ENCODE measurements at places on chromosomes 3 and 15. TPM values are rescaled to one million over a fixed set of nuclear protein-coding genes. Genes with fewer than 3 reads are reported as not detected.

Gene UPK1B
- 1.7 TPM for total RNA-seq

DNA sequence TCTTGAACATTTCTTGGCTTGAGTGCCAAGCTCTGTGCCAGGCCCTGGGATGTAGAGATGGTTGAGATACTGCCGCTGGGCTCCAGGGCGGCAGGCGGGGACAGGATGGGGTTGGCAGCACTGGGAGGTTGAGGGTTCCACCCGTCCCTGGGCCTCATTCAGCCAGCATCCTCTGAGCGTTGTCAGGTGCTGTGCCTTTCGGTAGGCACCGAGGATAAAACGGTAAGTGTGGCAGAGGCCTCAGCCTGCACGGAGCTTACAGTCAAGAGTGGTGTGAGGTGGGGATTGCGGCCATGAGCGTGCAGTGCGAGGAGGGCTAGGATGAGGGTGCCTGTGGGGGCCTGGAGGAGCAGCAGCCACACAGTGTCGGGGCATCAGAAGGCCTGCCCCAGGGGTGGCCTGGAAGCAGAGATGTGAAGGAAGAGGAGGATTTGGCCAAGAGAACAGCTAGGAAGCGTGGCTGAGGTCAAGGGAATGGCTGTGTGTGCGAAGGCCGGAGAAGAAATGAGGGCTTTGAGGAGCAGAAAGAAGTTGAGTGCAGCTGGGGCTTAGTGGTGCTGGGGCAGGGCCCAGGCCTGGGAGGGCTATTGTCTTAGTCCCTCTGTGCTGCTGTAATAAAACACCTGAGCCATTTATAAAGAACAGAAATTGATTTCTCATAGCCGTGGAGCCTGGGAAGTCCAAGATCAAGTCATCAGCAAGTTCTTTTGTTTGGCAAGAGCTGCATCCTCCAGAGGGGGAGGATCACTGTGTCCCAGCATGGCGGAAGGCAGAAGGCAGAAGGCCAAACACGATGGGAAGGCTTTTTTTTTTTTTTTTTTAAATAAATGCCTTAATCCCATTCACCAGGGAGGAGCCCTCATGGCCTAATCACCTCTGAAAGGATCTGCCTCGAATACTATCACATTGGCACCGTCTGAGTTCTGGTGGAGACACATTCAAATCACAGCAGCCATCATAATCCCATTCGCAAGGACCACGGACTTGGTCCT lies 22.7 kb downstream of the CORO2B start:
- peak; percentile 78 for DNase-seq

Gene ROPN1
- total RNA-seq = 3.8 TPM

Gene CCDC13
- total RNA-seq = not detected

DNA sequence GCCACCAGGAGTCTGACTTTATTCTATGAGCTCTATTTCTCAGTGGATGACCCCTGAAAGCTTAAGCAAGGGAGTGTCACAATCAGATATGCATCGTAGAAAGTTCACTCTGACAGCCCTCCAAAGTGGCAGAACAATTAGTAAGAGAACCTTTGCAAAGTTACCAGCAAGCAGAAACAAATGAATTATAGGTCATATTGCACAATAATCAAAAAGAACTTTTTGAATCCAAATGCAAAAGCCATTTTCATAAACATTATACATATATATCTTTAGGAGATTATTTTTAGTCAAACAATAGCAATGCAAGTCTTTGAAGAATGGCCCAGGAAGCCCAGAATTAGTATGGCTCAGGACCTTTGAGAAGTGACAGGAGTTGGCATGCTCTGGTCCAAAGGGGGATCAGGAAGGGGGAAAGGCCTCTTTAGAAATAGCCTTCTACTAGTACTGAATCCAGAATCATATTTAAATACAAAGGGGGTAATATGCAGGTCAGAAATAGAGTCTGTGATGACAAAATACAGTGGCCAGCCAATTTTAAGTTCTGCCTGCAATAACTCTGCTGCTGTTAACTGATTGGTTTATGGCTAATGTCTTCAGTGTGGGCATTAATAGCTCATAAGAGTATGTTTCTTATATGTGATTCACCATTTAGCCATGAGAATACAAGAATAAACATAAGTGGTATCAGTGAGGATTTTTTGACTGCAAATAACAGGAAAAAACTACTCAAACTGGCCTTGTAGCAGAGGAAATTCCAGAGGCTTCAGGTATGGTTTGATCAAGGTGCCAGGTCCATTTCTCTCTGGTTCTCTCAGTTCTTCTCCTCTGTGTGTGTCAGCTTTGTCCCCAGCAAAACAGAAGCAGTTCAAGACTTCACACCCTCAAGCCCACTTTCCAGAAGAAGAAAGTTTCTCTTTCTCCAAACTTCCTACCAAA lies 17.0 kb upstream of the ITGB5 start:
- no peak for DNase-seq

Gene CPNE9
- total RNA-seq = 0.54 TPM

Gene SCN11A
- 0.04 TPM for total RNA-seq

- no peak for DNase-seq
These were observed 688.1 kb downstream of the EPHA3 start for GRCh38 chr3:89795506-89795905.

- no peak for DNase-seq
These were observed 70.7 kb downstream of the RIOX2 start for GRCh38 chr3:97901313-97902248.

DNA sequence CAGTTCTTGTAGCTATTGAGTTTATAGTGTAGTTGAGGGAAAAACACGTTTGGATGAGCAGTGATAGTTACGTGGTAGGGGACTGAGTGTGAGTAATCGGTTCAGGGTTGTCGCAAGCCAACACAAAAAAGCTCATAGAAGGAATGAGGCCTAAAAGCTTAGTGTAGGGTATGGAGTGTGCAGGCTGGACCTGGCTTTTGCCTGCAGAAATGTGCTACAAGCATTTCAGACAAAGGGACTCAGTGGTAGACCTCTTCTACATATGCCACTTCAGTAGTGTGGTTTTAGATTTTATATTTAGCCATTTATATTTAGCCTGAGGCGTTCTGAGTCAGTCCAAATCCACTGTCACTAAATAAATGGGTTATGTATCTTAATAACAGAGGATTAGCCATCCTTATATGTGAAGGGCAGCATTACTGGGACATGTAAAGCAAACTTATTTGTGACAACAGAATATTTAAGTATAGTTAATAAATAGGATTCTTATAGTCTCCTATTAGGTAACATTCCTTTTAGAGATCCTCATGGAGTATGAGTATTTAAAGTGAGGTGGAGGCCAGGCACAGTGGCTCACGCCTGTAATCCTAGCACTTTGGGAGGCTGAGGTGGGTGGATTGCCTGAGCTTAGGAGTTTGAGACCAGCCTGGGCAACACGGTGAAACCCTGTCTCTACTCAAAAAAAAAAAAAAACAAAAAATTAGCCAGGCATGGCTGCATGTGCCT lies 21.8 kb downstream of the ATP2C1 start:
- no peak for DNase-seq

Gene IQCF5
- total RNA-seq = not detected

DNA sequence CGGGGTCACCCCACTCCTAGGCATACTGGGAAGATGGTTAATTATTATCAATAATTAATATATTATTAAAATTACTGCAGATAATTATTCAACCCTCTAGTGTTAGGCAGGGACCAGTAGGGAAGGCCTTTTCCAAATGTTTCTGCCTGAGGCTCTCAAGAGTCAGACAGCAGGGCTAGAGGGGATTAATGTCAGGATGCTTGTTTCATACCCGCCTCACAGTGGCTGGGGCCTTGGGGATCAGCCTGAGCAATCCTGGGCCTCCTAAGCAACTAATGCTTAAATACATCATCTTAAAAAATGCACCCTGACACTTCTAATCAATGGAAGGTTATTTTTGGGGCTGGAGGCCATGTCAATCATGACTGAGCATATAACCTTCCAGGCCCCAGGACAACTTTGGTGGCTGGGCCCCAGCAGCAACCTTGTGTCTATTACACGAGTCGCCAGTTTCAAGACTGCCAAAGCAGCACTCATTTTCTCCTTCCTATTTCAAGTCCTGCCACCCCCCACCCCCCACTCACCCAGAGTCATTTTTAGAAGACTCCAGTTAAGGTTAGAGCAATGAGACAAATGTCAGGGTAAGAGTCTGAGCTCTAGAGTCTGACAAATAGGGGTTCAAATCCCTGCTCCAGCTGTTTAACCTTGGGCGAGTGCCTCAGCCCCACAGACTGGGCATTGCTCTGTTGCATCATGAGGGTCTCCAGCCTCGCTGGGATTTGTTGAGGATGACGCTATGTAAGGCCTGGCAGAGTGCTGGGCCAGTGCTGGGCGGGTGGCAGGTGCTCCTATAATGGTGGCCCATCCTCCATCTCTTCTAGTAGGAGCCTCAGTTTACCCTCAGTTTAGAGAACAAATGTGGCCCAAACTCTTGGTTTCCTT lies 6.1 kb downstream of the AMOTL2 start:
- no peak for DNase-seq

DNA sequence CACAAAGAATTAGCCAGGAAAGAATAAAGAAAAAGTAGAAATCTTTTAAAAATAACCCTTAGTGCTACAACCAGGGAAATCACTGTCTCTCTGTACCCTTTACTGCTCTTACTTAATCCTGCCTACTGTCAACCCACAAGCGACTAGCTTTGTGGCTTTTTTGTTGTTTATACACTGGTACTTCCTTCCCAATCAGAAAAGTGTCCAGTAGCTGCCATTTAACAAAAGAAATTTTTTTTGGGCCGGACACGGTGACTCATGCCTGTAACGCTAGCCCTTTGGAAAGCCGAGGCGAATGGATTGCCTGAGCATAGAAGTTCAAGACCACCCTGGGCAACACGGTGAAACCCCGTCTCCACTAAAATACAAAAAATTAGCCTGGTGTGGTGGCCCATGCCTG lies 13.8 kb upstream of the FAM219B start:
- DNase-seq = no peak

Gene CTXN2
- total RNA-seq = not detected

- DNase-seq = no peak
These were observed 22.7 kb upstream of the PAQR5 start for GRCh38 chr15:69275933-69276560.

Gene PLXNB1
- total RNA-seq = 111 TPM

- DNase-seq = no peak
These were observed 64.6 kb downstream of the SLCO2A1 start for GRCh38 chr3:133965013-133965570.

DNA sequence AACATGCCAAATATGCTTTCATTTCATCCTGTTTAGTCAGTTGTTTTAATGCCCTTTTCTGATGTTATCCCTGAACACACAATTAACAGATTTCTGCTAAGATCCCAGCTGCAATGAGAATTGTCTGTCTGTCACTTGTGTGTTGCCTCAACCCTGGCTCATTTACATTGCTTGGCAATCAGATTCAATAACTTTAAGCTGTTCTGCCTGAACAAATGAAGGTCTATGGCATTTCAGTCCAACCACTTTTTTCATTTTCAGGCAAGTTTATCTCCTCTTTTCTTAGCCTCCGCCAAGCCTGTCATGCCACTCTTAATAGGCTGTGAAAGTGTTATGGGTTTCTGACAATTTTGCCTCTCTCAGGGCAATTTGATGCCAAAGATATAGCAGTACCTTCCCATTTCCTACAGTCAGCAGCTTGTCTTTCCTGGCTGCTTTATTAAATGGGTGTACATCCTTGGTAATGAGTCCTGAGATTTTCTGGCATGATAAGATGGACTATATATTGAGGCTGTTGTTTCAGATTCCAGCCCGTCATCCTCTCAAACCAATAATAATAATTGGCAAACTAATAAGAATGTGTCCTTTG lies 68.7 kb upstream of the ADAMTS9 start:
- no peak for DNase-seq

- DNase-seq = no peak
These were observed 99.5 kb upstream of the FOXB1 start for GRCh38 chr15:59904450-59905135.

Gene KIF15
- total RNA-seq = 3.5 TPM

GRCh38 chr3:65342084-65342683 lies 654.4 kb upstream of the ADAMTS9 start:
- no peak for DNase-seq

GRCh38 chr3:98594628-98595324 lies 1.4 kb upstream of the CPOX start:
- no peak for DNase-seq

GRCh38 chr15:97684249-97684648 lies 276.3 kb upstream of the ARRDC4 start:
- DNase-seq = no peak

GRCh38 chr3:103067963-103068362 lies 633.1 kb downstream of the ZPLD1 start:
- no peak for DNase-seq

Gene SGO1
- total RNA-seq = 1.6 TPM

GRCh38 chr15:89874926-89875564 lies 18.7 kb downstream of the AP3S2 start:
- peak; percentile 83 for DNase-seq

Gene ADGRG7
- total RNA-seq = not detected

- DNase-seq = no peak
These were observed 9.6 kb upstream of the CFAP44 start for GRCh38 chr3:113450911-113451310.

Gene GPR62
- not detected for total RNA-seq

DNA sequence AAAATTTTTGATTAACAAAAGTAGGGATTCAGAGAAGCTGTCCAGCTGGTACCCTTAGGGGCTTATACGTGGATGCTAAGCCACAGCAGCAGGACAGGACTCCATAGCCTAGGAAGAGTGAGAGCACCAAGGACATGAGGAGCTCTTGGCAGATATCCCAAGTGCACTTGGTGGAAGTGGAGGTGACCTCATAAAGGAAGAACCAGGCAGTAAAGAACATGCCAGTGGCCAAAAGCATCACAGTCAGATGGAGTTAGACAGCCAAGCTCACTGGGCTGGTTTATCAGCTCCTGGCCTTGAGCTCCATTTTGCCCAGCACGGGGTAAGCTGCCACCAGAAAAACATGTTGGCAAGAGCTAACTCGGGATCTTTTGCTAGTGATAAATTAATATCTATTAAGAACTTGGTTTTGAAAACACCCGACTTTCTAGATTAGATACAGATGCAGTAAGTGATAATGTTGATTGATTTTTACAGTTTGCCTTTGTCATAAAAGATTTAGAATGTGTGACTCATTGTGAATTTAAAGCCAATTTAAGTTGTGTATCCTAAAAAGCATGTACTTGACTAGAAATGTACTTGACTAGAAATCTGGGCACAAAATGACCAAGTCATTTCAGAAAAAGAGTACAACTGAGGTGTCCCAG lies 108.0 kb downstream of the CMSS1 start:
- no peak for DNase-seq

Gene ZNF860
- total RNA-seq = 1.5 TPM

GRCh38 chr3:72636969-72637597 lies 211.2 kb downstream of the SHQ1 start:
- no peak for DNase-seq

DNA sequence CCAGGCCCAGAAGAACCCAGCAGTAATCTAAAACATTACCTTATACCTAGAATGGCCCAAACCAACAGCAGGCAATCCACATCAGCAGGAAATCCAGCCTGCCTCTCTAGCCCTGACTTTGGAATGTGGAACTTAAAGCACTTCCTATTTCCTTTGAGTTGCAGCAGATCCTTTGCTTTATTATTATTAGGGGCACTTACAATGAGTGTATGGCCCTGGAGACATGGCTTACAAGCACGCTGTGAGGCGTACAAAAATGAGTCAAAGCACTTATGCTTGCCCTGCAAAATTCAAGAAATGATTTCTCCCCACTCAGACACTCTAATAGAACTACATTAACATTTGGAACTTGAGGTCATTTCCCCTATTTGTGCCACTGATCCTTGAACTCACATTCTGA lies 9.5 kb upstream of the KNSTRN start:
- no peak for DNase-seq

- no peak for DNase-seq
These were observed 51.3 kb upstream of the FBN1 start for GRCh38 chr15:48696627-48697312.

Gene SCAANT1
- not detected for total RNA-seq

- no peak for DNase-seq
These were observed 40.7 kb downstream of the ATP2C1 start for GRCh38 chr3:130934442-130935089.

Gene CCR9
- total RNA-seq = not detected

Data from lower leg skin (tissue), 4 donors.